Spinal cord (tissue), 10 donors: ENCODE measurements at places on chromosomes 3 and 15. TPM values are rescaled to one million over a fixed set of nuclear protein-coding genes. Genes with fewer than 3 reads are reported as not detected.

DNA sequence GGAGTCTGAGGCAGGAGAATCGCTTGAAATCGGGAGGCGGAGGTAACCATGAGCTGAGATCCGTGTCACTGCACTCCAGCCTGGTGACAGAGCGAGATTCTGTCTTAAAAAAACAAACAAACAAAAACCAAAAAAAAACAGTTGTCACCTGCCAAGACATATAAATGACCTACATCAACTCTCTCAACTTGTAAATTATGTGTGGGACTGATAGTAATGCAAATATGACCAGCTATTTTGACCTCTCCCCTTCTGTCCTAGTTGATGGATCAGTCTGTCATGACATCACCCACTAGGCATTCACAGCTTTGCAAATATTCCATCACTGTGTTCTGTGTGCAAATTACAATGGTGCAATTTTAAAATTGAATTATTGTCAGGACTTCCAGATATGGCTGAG, 175.4 kb downstream of the EBLN2 start:
- DNase-seq = no peak

- no peak for DNase-seq
These were observed 244.7 kb downstream of the MBNL1 start for GRCh38 chr3:152513301-152513960.

DNA sequence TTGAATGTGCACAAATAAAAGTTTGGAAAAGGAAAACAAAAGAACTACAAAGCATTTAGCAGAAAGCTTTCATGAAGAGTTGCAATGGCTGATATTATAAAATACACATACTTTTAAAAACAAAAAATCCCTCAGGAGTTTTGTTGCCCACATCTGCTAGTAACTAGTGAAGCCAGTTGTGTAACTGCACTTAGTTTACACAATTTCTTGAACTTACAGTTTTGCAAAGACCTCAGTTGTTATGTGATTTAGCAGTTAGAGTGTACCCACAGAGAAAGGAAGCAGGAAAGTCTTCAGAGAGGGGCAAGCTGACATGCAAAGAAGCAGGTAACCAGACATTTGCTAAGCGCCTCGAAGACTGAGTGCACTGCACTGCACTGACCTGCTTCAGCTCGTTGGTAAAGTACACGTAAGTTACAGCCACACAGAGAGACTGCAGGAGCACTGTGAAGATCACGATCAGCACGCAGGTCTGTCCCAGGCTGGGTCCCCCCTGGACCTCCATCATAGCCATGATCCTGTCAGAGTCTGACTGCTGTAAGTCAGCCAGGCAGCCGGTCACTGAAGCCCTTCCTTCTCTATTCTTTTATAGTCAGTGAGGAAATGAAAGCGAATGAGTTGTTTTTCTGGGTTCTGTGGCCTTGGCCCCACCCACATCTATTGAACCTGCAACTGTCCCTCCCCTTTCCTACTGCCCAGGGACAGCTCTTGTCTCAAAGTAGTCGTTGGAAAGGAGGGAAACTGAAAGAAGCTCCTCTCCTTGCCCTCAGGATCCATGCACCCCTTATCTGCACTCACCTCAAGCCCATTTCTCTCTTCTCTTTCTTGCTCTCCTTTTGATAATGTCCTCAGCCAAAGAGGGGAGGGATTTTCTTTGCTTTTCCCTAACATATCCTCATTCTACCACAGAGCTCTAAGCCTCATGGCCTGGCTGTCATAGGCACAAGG, at the start of gene TNFSF10:
TNFSF10 (minus strand) TSS at position 560 of the 948 bp plus-strand sequence; CDS start at position 514, 46 bp downstream.
- DNase-seq = peak; percentile 17

DNA sequence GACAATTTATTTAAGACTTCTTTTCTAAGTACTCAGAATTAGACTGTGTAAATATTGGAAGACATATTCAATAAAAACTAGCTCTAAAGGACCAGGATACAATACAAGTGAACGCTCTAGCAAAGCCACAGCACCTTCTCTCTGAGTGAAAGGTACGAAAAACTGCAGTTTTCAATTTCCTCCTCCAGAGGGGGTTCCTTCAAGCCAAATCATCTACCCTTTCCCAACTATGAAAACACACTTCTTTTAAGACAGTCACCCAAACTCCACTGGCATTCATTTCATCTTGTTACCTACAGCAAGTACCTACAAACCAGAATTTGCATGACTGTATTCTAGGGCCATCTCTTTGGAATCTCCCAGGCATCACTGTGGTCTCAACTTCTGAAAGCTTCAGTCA, 165.8 kb downstream of the ERC2 start:
- DNase-seq = peak; percentile 20

DNA sequence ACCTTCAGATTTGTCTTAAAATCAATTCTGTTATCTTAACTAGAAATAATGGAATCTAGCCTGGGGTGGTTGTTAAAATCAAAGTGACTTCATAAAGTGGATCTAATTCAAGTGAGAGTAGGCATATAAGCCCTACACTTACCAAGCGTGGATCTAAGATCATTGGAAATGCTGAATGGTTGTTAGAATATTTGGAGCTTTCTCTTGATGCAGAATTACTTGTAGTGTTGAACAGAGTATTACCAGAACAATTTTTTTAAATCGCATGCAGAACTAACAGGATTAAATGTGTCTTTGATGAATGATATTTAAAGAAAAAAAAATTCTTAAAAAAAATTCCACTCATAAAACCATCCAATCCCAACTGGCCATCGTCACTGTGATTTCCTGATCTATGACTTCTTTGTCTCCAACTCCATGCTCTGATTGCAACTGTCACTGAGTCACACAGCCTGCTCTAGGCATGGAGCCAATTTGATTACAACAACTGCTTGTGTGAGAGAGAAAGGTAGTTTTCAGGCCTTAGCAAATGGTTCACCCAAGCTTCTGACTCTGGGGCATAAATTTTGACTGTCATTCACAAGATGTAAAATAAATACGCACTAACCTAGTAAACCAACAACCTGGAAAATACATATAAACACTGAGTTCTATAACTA, 25.9 kb upstream of the SPRED1 start:
- peak; percentile 26 for DNase-seq

GRCh38 chr3:113132571-113132996, 78.8 kb upstream of the BOC start:
- no peak for DNase-seq

DNA sequence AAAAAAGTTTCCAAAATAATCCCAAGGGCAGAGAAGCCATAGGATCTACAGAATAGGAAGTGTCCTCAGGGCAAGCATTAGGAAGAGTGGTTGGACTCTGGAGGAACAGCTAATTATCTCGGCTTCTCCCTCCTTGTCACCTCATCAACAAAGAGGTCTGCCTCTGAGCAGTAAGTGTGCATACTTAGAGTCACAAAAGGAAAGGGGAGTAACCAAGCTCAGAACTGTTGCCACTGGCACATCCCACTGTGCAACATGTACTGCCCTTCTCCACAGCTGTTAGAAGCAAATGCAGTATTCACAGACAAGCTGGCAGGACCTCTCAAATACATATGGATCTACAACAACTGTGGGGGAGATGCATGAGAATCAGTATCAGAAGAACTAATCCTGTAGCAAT, 31.5 kb downstream of the NGLY1 start:
- DNase-seq = no peak

GRCh38 chr3:27089068-27089467, 280.1 kb downstream of the NEK10 start:
- DNase-seq = no peak

DNA sequence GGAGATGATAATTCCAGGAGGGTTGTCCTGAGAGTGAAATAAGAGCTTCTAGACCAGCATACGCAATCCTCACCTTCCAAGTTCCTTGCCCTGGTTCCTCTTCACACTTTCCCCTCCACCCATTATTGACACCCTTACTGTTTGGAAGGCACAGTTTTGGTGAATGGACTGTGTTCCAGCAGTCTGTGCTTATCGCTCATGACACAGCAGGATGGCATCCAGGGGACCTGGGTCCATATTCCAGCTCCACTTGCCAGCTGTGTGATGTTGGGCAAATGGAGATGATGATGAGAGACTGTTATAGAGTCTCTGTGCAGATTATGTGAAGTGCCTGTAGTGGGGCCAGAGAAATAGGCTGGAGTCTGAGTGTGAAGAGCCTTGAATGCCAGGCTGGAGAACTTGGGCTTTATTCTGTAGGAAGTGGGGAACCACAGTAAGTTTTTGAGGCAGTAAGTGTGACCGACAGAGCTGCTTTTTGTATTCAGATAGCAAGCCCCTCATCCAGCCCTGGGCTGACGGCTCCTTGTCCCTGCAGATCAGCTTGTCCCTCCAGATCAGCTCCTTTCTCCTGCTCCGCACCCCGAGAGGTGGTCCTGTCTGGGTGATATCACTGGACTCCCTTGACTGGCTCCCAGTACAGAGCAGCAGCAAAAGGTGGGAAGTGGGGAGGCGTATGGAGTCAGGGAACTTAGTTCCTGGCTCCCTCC, 8.1 kb downstream of the KBTBD13 start:
- no peak for DNase-seq

DNA sequence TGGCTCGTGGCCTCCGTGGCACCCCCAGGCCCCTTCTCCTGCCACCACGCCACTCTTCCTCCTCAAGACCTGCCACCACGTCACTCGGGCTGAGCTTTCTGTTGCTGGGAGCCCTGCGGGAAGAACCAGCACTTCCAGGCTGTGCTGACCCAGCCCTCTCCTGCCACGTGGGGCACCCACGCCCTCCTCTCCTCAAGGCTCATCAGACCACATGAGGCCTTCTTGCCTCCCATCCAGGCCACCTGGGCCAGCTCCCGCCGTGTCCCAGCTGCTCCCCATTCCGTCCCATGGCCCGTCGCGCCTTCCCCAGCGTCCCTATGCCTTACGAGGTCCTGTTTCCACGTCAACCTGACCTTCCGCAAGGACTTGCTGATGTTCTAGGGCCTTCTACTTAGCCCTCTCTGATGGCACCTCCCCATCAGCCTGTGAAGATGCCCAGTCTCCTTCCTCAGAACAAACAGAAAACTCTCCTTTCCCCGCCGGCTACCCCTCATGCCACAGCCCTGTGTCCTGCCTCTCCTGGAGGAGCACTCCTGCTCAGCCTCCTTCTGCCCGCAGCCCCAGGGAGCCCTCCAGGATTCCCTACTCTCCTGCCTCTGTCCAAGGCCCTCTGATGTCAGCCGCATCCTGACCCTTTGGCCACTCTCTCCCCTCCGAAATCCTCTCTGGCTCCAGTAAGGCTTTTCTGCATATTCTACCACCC, 71.1 kb upstream of the BLM start:
- no peak for DNase-seq

- DNase-seq = no peak
These were observed 38.3 kb downstream of the PXYLP1 start for GRCh38 chr3:141269961-141270360.

- DNase-seq = no peak
These were observed 509.1 kb downstream of the SHQ1 start for GRCh38 chr3:72338942-72339669.

The TMEM108 gene
- 48.5 TPM for polyA plus RNA-seq

The BHLHE40 gene
- polyA plus RNA-seq = 14.5 TPM

The ADAMTS9 gene
- 29.4 TPM for polyA plus RNA-seq

The NT5DC2 gene
- polyA plus RNA-seq = 204 TPM

The CYP8B1 gene
- 0.09 TPM for polyA plus RNA-seq

The DPPA4 gene
- polyA plus RNA-seq = 17.8 TPM
